RWPE1 (cell line): ENCODE measurements at places on chromosomes 2 and 18.

DNA sequence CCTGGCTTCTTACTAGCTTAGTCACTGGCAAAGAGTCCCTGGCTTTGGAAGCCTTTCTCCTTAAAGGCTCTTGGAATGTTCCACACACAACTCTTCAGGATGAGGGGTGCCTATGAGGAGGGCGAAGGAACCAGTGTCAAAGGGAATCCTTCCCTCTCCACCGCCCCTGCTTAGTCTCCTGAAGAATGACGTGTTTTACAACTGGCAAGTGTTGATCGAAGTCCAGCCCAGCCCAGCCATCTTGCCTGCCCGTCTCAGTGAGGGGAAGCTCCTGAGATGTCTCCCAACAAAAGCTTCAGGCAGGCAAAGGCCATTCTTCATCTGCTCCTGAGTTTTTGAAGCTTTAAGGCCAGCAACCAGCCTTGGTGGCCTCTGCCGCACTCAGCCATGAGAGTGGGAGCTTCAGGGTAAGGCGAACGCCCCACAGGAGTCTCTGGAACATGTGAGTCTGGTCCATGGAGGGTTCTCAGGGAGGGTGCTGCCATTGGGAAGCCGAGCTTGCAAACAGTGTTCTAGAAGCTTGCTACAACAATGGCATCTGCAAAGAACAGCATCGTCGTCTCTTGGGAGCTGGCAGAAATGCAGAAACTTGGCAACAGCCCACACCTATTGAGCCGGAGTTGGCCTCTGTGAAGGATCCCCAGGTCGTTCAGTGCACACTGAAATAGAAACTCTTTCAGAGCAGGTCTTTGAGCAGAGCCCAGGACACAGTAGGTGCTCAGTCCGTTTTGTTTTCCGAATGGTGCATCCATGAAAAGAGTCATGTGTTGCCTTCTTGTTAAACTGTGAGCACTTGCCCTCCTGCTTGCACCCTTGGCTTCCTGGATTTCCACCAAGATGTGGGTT, 220.7 kb downstream of the SEPTIN10 start:
- DNase-seq = no peak

DNA sequence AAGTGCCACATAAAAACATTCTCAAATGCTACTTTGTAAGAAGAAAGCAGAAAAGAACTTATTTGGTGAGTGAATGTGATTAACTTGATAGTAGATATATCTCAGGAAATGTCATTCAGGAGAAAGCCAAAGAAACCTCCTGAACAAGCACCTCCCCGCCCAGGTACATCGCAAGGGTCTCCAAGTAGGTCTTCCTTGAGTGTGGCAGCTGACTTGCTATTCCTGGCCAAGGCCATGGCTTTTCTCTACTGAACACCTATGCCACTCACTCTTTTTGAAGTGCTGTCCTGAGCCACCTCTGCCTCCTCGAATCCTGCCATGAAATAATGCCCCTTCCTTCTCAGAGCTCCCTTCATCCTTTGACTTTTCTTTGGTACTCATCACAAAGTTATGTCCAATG, 54.0 kb downstream of the NDUFA10 start:
- DNase-seq = no peak

DNA sequence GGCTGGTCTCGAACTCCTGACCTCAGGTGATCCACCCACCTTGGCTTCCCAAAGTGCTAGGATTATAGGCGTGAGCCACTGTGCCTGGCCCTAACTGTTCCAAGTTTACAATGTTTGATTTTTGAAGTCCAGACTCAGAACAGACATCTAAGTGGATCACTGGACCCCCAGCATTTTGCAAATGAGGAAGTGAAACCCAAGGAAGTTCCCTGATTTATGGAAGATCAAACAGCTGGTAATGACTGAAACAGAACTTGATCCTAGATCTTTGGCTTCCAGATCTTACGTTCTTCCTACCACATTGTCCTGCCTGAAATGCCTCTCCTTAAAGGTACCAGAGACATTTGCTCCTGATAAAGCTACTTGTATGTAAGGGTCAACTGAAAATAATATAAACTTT, 58.3 kb upstream of the NCOA1 start:
- DNase-seq = no peak

DNA sequence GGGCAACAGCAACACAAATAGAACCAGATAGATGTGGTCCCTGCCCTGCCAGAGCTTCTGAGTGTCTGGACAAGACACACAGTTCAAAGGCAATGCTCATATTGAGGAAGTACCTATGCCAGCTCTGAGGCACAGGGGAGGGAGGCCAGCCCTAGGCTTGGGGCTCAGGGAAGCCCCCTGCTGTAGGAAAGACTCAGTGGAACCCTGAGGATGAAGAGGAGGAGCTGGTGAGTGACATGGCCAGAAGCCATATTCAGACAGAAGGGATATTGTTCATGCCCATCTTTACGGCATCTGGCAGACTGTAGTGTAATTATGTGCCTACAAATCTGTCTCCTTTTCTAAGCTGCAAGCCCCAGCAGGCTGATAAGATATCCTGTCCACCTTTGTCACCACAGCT, 8.8 kb downstream of the SIGLEC15 start:
- DNase-seq = no peak

DNA sequence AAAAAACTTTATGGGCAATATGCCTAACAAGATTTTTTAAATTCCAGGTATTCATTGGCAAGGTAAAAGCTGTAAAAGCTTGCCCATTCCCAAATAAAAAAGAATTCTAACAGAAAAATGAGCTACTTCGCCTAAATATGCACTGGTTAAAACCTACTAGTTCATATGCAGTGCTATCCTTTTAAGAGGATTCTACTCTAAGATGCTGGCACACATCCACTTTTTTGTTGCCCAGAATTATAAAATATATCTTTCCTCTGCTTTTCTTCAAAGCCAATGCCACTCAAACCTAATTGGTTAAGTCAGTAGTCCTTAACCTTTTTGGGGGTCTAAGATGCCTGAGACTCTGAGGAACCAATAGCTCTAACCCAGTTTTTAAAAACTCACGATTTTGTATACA, 3.2 kb downstream of the XPO1 start:
- no peak for DNase-seq

GRCh38 chr2:166671801-166672200, 177.8 kb upstream of the SCN7A start:
- DNase-seq = no peak

DNA sequence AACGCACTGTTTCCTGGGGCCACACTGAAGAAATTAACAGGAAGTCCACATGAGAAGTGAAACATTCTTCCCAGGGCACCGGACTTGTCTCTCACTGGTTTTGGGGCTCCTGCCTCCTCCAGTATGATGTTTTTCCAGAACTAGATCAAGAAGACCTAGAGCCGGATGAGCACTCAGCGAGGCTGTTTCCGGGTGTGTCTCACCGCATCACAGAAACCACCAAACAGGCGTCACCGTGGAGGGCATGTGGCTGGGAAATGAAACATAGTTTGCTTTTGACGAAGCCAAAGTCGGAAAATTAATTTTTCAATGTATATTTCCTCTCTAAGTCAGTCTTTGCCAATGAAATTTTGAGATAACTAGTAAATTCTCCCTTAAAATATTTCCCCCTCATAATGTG, 314.0 kb upstream of the SALL3 start:
- no peak for DNase-seq

DNA sequence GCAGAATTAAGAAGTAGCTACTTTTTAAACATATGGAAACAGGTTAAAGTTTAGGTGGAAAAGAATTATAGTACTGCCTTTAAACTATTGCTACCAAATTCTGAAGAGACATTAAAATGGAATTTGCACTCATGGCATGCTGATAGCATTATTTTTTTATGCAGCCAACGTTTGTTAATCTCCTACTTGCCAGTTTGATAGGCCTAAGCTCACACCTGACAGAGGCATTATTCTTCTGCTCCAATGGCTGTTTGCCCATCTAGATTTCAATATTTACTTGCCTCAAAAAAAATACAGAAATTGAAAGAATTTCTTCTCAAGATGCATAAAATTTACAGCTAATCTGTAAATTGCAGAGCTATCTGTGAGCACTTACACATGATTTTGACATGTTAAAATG, 849.6 kb downstream of the CNTNAP5 start:
- DNase-seq = no peak

DNA sequence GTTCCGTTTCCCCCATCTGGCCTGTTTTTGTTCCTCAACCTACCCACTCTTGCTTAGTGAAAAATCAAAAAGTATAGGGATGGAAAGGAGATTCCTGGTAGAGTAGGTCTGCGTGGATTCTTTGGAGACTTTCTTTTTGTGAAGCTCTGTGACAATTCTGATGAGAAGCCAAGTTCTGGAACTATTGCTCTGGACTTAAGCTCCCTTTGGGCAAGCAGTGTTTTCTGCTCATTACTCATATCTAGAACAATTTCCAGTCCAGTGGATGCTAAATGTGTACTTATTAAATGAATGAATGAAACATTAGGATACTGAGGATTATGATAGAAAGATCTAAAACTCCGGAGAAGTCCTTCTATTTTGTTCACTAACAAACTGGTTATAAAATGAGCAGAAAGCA, 76.5 kb downstream of the SOCS6 start:
- DNase-seq = no peak

DNA sequence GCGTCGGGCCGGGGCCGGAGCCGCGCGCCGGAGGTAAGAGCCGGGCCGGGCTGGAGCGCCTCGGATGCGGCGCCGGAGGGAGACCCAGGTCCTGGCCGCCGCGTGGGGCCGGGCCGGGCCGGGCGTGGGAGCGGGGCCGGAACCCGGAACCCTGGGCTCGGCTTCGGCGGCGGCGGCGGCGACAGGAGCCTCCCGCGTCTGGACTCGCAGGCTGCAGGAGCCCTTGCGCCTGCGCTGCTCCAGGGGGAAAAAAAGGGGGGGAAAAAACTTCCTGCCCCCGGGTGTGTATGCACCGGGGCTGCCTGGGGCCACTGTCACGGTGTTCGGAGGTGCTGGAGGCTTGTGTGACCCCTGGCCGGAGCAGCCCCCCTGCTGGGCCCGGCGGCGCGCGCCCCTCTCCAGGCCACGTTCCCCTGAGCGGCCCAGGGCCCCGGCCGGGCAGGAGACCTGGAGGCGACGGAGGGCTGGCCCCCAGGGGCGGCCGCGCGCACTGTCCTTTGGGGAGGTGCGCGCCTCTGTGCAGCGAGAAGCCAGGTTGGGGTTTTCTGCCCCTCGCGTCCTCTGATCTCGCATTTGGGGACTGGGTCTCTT, 864 bp downstream of the KLHL29 start:
- DNase-seq = peak; percentile 38
